ENCODE measurements at places on chromosomes 2 and 18.
A peak's percentile ranks its signal among the peaks of the same experiment; 100 is the strongest.

DNA sequence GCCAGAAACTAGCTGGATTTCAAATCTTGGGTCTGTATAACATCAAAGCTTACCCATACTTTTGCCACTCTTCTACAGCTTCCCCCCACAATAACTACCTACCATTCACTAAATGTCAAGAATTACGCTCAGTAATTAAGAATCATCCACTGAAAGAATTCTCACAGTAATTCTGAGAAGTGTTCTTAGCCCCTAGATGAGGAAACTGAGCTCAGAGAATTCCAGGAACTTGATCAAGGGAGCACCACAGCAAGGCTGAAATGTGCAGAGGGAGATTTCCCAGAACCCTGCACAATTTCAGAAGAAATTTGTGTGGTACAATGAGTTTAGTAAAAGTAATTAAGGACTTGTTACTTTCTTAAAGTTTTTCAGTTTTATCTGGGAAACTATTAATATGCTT lies 194.5 kb upstream of the STK17B start:
- DNase-seq: no peak

GRCh38 chr2:33526921-33527320 lies 50.5 kb downstream of the RASGRP3 start:
- no peak for DNase-seq

DNA sequence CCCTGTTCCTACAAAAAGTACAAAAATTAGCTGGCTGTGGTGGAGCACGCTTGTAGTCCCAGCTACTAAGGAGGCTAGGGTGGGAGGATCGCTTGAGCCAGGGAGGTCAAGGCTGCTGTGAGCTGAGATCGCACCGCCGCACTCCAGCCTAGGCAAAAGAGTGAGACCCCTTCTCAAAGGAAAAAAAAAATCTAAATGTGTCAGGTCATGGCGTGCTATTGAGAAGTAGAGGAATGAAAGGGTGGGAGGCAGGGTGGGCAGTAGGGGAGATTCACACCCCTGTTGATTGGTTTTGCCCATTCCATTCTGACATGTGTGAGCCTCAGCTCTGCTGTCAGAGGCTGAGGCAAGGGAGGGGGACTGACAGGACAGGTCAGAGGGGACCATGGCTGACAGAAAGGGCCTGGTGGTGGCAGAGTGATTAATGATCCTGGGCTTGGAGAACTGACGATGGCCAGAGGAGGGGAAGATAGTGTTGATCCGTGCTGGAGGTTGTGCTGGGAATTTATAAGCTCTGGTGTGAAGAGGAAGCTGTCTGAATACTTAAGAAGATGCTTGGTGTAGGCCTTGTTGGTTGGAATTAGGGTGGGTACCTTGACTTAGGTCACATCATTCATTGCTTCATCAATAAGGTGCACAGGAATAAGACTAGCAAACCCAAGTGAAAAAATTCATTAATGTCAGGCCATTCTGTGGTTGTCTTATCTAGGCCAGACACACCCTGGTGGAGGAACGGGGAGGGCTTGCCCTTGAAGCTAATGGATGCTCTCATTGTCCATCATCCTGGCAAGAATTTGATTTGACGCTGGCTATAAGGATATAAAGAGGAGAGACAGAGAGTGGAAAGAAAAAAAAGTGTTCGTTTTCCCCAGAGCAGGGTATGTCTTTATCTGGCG lies 19.1 kb upstream of the SMARCAL1 start:
- DNase-seq: no peak

DNA sequence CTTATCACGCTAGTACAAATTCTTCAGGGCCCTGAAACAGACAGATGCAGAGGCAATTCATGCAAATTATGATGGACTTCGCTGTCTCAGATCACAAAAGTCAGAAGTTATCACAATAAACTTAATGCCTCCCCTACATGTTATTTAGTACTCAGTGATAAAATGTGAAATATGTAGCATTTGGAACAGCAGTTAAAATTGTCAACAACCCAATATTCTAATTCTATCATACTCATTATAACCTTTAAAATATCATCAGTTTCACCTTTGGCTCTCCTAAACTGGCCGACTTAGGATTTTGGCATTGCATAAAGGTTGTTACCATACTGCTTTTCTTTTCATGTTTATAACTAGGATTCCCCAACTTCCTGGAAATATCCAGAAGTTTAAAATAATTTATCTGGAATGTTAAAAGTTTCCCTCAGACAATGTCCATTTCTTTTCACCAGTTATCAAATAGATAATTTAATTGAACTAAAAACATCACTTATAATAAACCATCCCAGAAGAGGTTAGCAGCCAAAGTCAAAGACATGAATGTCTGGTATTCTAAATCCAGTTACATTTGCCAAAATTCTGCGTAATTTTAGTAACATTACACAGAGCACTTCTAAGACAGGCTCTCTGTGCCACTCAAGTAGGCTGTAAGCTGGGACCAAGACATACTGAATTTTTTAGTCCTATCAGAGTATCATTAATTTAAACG lies 239.8 kb downstream of the RBM43 start:
- DNase-seq: no peak

- DNase-seq: no peak
Observed at GRCh38 chr2:2400286-2401038, 69.4 kb upstream of the MYT1L start.

DNA sequence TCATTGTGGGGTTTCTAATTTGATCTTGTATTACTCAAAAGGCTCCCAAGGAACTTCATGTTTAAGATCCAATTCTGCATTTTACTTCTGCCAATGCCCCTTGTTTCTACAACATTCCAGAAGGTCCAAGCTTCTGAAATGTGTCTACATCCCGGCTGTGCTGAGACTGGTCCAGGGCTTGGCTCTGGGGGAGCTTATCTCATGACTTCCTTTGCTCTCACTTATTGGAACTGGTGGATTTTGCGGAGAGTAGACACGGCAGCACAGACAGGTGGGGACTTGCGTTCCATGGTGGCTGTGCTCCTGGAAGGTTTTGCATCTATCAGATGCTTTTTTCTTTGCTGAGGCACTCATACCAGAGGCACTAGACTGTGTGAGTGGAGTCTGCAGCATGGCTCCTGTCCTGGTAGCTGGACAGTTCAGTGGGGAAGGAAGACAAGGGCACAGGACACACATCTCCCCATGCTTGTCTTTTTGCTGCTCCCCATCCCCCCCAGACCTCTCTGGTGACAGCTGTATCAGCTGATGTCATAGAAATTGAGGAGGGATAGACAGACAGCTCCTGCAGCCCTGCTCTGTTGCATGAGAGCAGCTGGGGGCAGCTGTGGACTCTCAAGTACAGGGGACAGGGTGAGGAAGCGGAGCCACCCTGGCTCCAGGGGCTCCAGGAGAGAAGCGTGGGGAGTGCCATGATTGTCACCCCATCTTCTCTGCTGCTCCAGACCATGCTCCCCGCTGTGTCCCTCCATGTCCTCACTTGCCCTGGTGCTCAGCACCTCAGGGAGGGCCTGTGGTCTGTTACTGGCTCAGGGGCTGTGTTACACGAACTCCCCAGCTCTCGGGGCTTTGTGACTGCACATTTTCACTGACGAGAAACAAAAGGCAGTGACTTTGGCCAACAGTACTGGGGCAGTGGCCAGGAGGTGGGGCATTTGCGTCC lies 46.0 kb downstream of the ACAA2 start:
- DNase-seq: no peak

DNA sequence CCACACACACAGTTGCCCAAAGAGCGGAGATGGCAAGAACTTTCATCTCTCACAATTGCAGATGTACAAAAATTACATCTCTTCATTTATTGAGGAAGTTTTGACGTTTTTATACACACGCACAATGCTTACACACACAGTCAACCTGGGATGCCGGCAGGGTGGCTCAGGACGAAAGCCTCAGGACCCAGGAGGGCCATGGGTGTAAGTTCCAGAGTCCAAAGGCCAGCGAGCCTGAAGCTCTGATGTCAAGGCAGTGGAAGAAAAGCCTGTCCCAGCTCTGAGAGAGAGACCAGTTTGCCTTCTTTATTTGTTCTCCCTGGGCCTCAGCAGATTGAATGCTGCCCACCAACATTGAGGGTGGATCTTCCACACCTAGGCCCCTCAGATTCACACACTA lies 10.1 kb downstream of the AMER3 start:
- DNase-seq: no peak

- no peak for DNase-seq
Observed at GRCh38 chr2:216495656-216496055, 3.0 kb upstream of the RPL37A start.

- DNase-seq: no peak
Observed at GRCh38 chr2:65353927-65354326, 78.5 kb downstream of the SPRED2 start.

GRCh38 chr2:235468978-235469655 lies 24.7 kb upstream of the AGAP1 start:
- peak; percentile 56 for DNase-seq

GRCh38 chr2:119671016-119671415 lies 8.0 kb upstream of the TMEM177 start:
- no peak for DNase-seq

DNA sequence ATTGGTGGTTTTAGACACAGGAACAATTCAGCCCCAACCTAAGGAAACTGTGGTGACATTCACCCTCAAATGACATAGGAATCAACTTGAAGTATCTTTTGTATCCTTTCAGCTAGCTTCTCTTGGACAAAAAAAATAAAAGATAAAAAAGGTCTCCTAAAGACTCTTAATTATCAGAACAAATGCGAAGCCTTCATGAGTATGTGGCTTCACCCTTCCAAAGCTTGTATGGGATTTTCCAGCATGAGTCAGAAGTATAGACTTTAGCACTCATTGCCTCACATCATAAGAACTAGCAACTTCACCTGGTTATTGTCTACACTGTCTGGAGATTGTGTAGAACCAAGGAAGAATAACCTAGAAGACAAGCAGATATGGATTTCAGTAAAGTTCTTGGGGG lies 135.4 kb downstream of the LAMA3 start:
- DNase-seq: no peak

DNA sequence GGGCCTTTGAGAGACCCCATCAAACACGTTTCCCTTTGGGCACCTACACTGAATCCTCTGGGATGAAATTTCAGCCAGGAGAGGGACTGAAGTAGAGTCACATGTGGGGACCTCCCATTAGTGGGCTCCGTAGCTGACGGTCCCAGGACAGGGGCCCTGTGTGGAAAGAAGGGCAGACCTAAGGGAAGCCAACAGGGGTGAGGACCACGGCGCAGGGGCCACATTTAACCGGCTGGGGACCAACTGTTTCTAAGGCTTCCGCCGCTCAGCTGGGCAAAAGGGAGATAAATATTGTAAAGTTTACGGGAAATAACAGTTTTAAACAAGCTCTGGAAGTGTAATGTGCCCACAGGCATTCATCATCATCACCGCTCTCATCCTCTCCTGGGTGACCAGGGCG lies 42.7 kb downstream of the RRM2 start:
- DNase-seq: no peak

DNA sequence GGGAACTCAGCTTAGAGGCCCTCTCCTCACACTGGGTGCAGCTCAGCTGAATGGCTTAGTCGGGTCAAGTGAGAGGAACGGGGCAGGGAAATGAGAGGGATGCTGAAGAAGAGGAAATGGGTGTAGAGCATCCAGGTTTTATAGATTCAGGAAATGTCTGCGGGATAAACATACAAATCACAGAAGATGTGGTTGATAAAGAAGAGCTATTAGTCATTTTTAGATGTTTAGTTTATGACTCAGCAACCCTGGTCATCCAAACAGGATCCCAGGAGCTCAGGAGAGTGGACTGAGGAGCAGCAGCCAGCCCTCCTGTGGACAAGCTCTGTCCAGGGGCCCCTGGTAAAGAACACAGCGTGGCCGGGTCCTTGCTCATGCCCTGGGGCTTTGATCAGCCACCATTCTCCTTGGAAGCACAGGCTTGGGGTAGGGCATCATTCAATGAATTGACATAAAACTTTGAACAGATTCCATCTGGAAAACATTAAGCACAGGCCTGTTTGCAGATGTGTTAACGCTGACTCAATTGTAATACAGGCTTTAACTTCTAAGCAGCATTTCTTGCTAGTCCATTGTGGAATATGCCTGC lies 83.0 kb downstream of the NPAS2 start:
- DNase-seq: peak; percentile 88

DNA sequence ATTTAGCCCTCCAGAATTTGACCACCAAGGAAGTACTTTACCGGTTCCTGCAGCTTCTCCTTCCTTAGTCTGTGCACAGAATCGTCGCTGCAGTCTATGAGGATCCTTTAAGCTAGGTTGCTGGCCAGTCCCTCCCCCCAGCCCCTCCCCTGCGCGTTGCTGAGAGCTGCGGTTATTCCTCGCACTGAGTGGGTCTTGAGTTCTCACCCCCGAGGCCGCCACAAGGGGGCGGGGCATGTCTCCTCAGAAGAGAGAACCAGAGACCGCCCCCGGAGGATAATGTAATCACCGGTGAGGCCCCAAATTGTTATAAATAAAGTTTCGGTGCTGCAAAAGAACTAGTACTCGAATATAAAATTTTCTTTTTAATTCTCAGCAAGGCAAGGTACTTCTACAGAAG lies 1184.9 kb upstream of the CDH2 start:
- no peak for DNase-seq

DNA sequence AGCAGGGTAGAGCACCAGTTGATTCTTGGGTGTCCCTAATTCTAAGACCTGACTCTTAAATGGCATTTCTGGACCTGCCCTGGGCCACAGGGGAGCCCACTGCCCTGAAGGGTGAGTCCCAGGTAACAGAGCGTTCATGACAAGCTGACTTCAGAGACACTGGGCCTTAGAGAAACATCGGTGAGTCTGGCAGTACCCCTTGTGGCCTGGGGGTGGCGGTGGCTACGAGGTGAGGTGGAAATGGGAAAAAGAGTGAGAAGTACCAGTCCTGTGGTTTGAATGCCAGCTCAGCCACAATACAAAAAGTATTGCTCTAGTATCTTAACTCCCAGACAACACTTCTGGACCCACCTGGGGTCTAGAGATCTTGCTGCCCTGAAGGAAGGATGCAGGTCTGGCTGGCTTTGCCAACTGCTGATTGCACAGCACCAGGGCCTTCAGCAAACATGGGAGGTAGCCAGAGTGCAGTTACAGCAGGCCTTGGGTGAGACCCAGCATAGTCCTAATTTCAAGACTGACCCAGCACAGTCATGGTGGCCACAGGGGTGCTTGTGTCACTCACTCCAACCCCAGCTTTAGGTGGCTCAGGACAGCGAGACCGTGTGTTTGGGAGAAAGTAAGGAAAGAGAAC lies 44.5 kb downstream of the USP34 start:
- DNase-seq: peak; percentile 4

DNA sequence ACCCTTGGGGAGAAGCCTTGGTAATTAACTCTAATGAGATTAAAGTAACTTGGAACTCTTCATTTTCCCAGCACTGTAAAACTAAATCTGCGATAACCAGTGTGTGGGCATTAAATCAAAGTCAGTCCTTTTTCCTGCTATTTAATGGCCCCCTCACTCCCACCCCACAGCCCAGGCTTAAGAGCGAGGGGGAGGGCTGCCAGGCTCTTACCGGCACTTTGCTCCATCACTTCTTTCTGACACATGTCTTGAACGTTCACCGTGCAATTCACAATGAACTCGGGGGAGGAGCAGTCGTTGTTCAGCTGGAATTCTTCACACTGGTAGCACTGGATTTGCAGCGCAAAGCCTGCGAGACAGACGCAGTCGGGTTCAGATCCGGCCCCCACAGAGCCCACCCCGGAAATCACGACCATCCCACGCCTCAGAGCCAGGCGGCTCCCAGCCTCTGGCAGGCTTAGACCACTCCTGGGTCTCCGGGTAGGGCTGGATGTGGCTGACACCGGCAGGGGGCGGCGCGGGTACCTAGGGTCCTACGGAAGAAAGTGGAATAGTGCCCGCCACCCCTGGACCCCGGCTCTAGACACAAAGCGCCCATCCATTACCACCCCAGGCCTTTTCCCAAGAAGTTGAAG lies 1.7 kb downstream of the LYPD1 start:
- no peak for DNase-seq
